ENCODE measurements at places on chromosomes 5 and 9.

- no peak for DNase-seq
Measured at GRCh38 chr5:91499943-91500531, 116.9 kb upstream of the ARRDC3 start.

DNA sequence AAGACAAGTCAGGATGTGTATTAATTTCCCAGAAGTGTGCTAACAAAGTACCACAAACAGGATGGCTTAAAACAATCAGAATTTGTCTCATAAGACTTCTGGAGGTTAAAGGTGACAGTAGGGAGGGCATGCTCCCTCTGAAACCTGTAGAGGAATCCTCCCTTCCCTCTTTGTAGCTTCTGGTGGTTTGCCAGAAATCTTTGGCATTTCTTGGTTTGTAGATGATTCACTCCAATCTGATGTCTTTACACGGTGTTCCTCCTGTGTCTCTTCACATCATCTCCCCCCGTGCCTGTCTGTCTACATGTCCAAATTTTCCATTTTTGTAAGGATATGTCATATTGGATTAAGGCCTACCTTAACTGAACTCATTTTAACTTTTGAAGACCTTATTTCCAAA lies 471.5 kb downstream of the ZNF608 start:
- DNase-seq: no peak

GRCh38 chr9:92036756-92037155 lies 78.5 kb downstream of the SPTLC1 start:
- DNase-seq: no peak

GRCh38 chr9:117826837-117827236 lies 122.6 kb downstream of the TLR4 start:
- DNase-seq: no peak

- no peak for DNase-seq
Measured at GRCh38 chr9:77793849-77794248, 145.7 kb upstream of the GNA14 start.

- DNase-seq: no peak
Measured at GRCh38 chr5:176501333-176501732, 35.9 kb downstream of the RNF44 start.

DNA sequence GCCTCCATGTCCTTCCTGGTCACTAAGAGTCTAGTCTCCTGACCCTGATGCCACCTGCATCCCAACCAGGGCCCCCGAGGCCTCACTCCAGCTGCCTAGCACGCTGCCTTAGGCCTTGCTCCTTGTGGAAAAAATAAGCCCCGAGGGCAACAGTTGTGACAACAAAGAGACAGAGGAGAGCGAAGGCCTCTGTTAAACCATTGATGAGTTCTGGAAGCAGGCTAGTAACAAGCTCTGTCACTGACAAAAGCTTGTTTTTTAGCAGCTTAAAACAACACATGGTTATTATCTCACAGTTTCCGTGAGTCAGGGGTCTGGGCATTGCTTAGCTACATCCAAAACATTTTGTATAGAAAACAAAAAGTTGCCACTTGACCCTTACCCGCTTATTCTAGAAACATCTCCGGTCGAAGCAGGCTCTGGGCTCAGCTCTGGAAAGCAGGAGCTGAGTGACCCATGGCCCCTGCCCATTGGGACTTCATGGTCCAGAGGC lies 48.2 kb upstream of the TBC1D2 start:
- DNase-seq: no peak

DNA sequence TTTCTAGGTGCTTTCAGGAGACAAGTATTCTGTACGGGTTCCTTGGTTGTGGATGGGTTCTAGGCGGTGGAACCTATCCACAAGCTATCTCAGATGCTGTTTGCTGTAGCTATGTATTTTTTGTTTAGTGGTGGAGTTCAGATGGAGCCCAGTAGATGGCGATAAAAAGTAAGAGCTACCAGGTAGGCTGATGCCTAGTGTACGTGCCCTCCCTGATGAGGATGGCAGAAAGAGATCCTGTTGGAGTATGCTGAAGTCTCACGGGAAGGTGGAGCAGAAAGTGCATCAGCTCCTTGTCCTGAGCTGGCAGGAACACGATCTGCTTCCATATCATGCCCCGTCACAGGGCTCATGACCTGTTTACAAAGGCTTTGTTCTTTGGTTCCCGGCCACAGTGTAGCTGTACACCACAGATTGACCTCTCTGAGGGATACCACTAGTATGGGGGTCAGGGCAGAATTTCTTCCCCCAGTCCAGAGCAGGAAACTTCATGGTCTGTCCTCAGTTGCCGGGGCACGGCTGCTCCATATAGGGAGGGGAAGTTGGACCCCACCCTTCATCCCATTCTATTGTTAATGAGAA lies 12.6 kb upstream of the UGT3A2 start:
- no peak for DNase-seq

- DNase-seq: no peak
Measured at GRCh38 chr5:27124590-27124989, 86.2 kb upstream of the CDH9 start.

DNA sequence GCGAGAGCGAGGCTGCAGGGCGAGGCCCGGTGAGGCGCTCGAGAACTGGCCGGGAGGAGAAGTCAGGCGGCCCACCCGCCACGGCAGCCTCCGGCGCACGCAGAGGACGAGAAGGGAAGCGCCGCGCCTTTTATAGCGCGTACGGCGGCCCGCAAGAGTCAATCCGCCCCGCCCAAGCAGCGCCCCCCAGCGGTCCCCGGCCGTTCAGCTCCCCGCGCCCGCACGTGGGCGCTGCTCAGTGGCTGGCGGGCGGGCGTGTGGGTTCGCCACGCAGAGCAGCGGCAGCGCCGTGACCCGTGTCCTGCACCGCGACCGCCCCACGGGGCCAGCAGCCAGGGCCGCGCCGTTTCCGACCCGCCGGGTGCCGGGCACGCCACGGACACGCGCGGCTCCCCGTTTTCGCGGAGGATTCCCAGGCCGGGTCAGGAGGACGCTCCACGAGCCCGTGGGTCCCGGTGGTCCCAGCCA lies 14.6 kb downstream of the LCN10 start:
- peak; percentile 96 for DNase-seq

DNA sequence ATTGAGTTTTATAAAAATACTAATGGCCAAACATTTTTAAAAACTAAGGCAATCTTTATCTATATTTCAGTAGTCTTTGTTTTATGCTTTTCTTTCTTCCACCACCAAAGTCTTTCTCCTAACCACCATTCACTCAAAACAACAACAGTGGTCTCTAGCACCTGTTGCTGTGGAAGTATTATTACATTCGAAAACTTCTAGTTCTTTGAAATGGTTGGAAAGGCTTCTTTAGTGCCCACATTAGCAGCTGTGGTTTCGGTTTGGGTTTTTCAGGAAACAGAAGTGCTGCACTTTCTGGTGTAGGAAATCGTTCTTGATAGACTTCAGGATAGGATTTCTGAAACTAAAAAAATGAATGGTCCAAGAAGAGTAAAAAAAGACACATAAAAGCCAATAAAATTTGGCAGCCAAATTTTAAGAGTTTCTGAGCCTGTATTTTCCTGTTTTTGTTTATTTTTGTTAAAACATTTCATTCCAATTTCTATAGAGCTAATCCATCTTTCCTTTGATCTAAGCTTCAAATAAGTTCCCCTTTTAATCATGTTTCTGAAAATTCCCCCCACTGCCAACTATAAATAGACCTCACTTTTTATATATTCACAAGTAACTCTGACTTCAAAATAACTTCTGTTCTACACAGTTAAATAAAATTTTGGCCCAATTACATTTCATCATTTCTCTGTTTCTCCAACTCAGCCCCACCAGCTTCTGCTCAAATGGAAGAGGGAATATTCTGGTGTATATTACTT lies 102.2 kb downstream of the DEPDC1B start:
- no peak for DNase-seq

GRCh38 chr9:35738186-35738585 lies 5.7 kb downstream of the CREB3 start:
- no peak for DNase-seq

DNA sequence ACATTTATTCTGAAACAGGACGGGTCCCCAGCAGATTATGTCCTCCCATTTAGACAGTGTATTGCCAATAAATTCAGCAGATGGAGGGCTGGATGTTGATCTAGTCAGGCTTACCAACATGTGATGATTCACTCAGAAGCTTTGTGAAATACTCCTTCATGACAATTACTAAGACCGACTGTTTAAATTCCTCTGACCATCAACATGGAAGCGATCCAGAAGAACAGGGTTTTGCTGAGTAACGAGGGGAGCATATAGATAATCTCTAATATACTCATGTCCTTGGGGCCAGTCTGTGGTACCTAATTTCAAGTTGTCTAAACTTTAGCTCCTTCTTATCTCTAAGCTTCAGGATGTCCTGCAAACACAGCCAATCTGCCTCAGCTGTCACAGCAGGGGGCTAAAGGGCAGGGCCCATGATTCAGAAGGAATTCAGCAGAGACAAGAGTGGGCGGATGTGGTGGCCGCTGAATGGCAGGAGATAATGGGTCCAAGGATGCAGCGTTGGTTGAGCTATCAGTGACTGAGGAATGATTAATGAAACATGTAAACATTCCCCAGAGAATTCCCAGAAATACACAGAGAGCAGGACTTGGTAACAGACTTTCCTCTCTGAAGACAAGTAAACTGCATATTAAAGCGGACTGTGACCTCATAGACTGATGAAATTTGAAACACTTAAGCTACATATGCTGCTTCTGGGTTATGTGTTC lies 109.4 kb downstream of the ANKRD55 start:
- no peak for DNase-seq

DNA sequence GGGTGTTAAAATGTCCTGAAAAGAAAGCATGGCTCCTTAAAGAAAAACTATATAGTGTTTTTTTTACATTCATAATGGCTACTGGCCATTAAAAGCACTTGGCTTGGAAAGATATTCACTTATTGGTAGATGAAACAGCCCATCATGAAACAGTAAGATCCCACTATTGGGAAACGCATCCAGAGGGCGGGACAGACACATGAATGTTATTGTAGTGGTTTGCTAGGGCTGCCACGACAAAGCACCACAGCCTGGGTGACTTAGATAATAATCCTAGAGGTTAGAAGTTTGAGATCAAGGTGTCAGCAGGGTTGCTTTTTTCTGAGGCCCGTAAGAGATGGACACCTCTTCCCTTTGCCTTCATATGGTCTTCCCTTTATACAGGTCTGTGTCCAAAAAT lies 139.4 kb upstream of the ANKH start:
- no peak for DNase-seq

- DNase-seq: no peak
Measured at GRCh38 chr5:74613283-74613682, 27.2 kb downstream of the ENC1 start.

- DNase-seq: no peak
Measured at GRCh38 chr9:23850242-23850689, 24.2 kb upstream of the ELAVL2 start.

DNA sequence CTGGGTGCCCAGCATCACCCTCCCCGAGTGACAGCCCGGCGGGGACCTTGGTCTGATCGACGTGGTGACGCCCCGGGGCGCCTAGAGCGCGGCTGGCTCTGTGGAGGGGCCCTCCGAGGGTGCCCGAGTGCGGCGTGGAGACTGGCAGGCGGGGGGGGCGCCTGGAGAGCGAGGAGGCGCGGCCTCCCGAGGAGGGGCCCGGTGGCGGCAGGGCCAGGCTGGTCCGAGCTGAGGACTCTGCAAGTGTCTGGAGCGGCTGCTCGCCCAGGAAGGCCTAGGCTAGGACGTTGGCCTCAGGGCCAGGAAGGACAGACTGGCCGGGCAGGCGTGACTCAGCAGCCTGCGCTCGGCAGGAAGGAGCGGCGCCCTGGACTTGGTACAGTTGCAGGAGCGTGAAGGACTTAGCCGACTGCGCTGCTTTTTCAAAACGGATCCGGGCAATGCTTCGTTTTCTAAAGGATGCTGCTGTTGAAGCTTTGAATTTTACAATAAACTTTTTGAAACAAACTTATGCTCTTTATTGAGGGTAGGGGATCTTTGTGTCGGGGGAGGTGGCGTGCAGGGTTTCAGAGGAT lies 1.3 kb downstream of the GADD45G start:
- no peak for DNase-seq

GRCh38 chr5:103808464-103809106 lies 246.0 kb upstream of the NUDT12 start:
- no peak for DNase-seq

GRCh38 chr5:38341056-38341455 lies 82.7 kb downstream of the EGFLAM start:
- DNase-seq: no peak

GRCh38 chr5:111486055-111486454 lies 26.3 kb downstream of the STARD4 start:
- DNase-seq: no peak

DNA sequence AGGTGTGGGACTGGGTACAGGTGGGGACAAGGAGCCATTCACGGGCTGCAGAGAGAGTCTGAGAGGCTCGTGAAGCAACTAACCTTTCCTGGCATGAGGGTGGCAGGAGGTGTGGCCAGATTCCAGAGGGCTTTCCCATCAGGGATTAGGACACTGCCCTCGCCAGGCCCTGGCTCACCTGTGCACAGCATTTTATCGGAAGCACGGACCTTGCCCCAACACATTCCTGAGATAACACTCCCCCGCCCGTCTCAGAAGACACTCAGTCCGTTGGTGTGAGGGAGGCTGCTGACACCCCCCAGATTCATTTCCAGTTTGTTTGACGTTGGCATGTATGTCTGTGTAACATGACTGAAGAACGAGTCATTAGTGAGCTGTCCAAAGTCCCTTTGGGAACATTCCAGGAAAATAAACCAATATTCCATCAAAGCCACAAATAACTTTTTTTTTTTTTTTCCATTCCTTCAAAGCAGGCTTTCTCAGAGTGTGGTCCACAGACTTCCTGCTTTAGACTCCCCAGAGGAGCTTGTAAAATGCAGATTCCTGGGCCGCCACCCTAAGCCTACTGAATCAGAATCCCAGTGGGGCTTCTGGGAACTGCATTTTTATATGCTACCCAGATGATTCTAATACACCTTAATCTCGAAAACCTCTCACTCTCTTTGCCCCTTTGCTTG lies 23.4 kb downstream of the WWC1 start:
- no peak for DNase-seq

DNA sequence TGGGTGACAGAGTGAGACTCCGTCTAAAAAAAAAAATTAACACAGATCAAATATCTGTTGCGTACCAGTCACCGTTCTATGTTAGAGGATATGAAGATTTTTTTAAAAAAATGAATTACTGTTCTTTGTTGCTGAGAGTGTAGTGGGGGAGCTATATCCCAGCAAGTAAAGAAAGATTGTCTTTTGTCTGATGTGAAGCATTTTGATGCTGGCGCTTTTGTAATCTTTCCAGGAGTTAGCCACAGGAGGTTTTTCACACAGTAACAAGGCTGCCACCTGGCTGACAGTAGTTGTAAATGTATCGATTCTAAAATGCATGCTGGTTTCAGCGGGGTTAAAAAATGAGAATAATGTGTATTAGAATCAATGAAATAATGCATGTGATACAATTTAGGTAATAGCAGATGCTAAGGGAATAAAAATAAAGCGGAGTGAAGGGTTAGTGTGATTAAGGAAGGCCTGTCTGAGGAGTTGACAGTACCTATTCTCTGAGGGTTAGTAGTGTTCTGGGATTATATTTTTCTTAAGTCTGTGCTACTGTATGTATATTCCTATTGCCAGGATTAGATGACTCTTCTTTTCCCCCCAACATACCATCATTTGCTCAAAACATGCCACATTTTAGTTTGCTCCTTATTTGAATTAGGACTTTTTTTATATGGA lies 3.4 kb downstream of the LMNB1 start:
- peak; percentile 45 for DNase-seq

All from stimulated activated CD4-positive, alpha-beta T cell treated with anti-CD3 and anti-CD28 coated beads, Interleukin-1b, Interleukin-23, amount 100 ng/mL, for 4 hours (primary cell).